ENCODE measurements at places on chromosomes 3 and 15. TPM values are rescaled to one million over a fixed set of nuclear protein-coding genes. Genes with fewer than 3 reads are reported as not detected.

GOLGA8K gene
- total RNA-seq, result 0.68 TPM

CIDEC gene
- not detected for total RNA-seq

PLS1 gene
- total RNA-seq, result 3.2 TPM

ARHGEF26 gene
- total RNA-seq, result not detected

ARGFX gene
- total RNA-seq, result not detected

C3orf18 gene
- total RNA-seq, result 61.6 TPM

SAMD7 gene
- total RNA-seq, result not detected

NRG4 gene
- total RNA-seq, result not detected

STRIT1 gene
- total RNA-seq, result not detected

NEK10 gene
- total RNA-seq, result 0.81 TPM

MCTP2 gene
- total RNA-seq, result 26.2 TPM

AGBL1 gene
- not detected for total RNA-seq

SLC30A4 gene
- 2.3 TPM for total RNA-seq

ERICH6 gene
- 0.60 TPM for total RNA-seq

MEIS2 gene
- total RNA-seq, result not detected

MKRN3 gene
- total RNA-seq, result 1.5 TPM

ST8SIA2 gene
- not detected for total RNA-seq

GADL1 gene
- total RNA-seq, result not detected

ZIC1 gene
- not detected for total RNA-seq

Measured in activated CD8-positive, alpha-beta T cell treated with anti-CD3 and anti-CD28 coated beads, Interleukin-2, amount 10 ng/mL, durations not matched to agents 7 days and 5 days (primary cell).